Stimulated activated CD4-positive, alpha-beta T cell treated with anti-CD3 and anti-CD28 coated beads, Interleukin-2, amount 100 ng/mL, for 4 hours (primary cell): ENCODE measurements at places on chromosomes 12 and 14.
A peak's percentile ranks its signal among the peaks of the same experiment; 100 is the strongest.

GRCh38 chr14:61736751-61737150 lies 25.5 kb upstream of the SNAPC1 start:
- DNase-seq: no peak

DNA sequence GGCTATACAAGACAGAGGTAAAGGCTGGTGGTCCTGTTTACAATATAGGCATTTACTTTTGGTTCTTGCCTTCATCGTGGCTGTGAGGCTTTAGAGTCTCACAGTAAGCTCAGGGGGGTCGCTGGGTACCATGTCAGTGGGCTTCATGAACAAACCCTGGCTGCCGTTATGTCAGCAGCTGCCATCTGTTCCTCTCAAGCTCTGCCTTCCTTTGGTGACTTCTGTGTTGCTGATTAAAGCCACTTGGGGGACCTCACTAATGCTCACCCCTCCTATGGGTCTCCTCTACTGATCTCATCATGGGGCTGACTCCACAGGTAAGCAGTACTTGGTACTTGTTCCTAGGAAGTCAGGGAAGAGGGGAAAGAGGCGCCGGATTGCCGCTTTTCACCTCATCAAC lies 268.7 kb downstream of the TTC6 start:
- DNase-seq: no peak

GRCh38 chr14:105880616-105881015 lies 354.2 kb downstream of the TMEM121 start:
- no peak for DNase-seq

DNA sequence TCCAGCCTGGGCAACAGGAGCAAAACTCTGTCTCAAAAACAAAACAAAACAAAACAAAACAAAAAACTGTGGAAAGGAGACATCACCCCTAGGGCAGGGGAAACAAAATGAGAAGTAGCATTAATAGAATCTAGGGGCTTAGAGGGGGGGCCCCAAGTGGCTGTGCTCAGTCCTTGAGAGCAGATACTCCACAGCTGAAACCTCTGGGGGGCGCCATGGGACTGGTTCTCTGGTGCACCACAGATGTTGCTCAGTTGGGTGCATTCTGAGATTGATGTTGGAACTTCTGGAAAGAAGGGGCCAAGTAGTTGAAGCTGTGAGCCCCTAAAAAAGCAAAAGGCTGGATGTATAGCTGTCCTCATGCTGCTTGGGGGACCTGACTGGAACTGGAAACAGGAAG lies 11.8 kb upstream of the SYNE2 start:
- peak; percentile 44 for DNase-seq

- DNase-seq: no peak
These were observed 65.8 kb downstream of the TRIM9 start for GRCh38 chr14:51028851-51029754.

DNA sequence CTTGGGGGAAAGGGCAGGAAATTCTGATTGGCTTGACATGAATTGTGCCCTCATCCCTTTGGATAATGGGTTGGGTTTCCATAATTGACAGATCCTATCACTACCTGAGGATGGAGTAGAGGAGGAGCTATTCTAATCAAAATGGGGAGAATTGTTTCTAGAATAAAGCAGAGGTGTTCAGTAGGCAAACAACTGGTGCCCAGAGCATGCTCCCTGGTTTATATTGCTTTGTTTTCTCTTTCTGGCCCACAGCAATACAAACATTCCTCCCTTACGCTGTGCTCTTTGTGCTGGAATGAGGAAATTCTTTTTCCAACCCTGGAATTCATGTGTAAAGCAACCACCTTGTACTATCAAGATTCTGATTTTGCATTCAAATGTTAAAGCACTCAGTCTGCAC lies 147.4 kb downstream of the RASSF9 start:
- DNase-seq: no peak

DNA sequence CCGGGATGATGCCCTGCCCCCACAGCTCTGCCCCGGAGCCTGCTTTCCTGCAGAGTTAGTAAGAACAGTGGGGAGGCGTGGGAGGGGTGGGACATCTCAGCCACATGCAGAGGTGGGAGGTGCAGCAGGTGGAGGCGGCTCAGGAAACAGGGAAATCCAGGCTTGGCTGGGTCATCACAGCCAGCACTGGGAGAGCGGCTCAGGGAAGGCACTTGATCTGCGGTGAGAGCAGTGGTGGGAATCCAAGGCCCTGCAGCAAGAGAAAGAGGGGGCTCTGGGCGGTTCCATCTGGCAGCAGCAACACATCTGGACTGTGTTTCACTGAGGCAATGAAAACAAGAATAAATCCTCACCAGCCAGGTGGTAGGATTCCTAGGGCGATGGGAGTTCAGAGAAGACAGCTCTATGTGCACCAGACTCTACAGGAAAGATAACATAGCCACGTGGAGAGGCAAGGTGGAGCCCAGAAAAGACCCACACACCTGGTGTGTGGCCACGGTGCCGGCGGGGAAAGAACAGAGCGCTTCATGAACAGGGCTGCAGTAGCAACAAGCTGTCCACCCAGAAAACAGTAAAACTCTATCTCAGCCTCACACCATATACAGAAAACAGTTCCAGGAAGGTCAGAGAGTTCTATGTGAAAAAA lies 57.6 kb downstream of the CCDC85C start:
- no peak for DNase-seq

GRCh38 chr12:108689314-108690190 lies 41.8 kb downstream of the CORO1C start:
- no peak for DNase-seq

DNA sequence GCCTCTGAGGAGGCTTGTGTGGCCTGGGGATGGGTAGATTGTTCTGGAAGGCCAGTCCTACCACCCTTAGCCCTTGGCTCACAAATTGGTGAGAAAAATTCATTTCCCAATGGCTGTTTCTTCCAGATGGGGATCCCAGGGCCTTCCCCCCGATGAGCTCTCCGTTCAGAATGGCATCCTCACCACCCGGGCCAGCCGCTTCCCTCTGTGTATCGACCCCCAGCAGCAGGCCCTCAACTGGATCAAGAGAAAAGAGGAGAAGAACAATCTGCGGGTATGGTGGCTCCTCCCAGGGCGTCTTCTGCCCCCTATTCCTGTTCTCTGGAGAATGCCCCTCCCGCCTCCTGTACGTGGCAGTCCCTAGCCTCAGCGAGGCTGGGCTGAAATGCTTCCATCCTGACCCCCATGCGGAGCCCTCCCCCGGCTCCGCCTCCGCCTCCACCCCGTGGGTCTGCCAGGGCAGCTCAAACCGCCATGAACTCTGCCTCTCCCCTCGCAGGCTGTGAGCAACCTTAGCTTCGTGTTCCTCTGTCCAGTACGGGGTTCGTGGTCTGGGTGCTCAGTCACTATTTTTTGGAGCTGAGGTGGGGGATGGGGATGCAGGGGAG lies 57.8 kb downstream of the CCDC92 start:
- DNase-seq: no peak

- no peak for DNase-seq
These were observed 50.5 kb downstream of the KITLG start for GRCh38 chr12:88529531-88530488.

- no peak for DNase-seq
These were observed 7.5 kb downstream of the TMEM52B start for GRCh38 chr12:10186299-10186698.

DNA sequence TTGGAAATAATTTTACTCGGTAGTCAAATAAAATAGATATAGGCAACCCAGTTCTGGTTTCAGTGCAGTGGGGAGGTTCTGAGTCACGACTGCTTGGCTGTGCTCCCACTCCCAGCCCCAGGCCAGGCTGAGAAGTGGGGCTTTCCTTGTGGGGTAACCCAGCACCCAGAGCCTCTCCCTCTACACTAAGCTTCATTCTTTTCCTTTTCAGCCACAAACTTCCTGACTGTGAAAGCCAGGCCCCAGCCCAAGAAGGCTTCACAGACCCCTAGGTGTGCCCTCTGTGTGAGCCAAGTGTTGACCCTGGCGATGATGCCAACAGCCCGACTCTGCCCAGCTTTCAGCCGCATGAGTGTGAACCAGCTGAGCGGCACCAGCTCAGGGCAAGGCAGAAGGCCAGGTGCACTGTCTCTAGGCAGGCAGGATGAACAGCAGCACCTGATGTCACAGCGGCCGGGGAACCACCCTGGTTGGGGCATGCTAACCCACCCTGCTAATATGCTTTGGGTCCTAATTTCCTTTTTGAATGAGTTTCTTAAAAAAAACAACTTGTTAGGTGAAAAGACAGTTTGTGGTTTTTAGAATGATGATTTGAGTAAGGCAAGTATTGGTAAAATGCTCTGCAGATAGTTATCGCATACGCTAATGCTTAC lies 42.2 kb upstream of the ATP23 start:
- DNase-seq: peak; percentile 73

DNA sequence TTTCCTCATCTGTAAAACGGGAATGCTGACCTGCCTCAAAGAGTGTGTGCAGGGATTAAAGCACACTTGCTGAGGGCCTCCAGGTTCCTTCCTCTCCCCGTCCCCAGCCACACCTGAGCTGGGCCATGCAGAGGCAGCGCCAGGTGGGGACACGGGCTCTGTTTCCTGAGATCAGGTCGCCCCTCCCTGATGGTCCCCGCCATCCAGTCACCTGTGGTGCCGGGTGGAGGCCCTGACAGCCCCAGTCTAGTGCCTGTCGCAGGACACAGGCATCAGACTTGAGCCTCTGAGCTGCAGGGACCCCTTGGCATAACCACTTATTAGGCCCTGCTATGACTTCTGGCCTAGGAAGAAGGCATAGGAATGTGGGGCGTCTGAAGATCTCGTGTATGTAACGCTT lies 12.5 kb downstream of the CHGA start:
- no peak for DNase-seq

DNA sequence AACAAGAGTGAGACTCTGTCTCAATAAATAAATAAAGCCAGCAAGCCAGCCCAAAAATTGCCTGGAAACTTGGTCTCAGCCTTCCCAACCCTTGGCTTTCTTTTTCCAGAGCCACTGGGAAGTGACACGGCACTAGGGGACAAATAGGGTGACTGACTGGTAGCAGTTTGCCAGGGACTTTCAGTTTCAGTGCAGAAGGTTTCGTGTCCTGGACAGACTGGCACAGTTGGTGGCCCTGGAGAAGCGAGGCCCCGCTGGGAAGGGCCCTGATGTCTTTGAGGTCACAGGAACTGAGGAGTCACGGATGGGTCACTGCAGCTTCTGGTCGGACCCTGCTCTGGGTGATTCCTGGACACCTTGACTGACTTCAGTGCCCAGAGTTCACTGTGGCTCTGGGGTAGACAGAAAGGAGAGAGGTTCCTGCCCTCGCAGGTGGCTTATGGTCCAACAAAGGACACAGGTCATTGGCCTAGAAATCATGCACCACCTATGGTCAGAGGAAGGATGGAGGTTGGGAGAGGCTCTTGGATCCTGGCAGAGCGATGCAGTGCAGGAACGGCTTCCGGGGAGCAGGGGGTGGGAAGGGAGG lies 2.7 kb downstream of the LRRC43 start:
- DNase-seq: no peak

DNA sequence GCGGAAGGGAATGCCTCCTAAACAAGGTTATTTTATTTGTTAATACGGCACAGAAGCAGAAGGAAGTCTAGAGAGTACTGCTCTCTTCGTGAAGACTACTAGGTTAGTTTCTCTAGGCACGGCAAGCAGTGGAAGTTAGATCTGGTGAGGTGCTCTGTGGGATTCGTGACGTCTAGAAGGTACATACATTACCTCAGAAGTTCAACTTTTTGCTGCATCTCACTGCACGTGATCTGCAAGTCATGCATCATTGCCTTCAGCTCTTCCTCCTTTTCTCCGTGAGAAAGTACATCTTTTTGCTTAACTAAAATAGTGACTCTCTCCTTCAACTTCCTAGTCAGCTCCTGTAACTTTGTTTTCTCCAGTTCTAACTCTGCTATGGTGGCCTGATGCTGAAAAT lies 74.7 kb downstream of the NIN start:
- DNase-seq: no peak
